NCI-H226 (cell line): ENCODE measurements at places on chromosomes 12 and 14.
A peak's percentile ranks its signal among the peaks of the same experiment; 100 is the strongest.

DNA sequence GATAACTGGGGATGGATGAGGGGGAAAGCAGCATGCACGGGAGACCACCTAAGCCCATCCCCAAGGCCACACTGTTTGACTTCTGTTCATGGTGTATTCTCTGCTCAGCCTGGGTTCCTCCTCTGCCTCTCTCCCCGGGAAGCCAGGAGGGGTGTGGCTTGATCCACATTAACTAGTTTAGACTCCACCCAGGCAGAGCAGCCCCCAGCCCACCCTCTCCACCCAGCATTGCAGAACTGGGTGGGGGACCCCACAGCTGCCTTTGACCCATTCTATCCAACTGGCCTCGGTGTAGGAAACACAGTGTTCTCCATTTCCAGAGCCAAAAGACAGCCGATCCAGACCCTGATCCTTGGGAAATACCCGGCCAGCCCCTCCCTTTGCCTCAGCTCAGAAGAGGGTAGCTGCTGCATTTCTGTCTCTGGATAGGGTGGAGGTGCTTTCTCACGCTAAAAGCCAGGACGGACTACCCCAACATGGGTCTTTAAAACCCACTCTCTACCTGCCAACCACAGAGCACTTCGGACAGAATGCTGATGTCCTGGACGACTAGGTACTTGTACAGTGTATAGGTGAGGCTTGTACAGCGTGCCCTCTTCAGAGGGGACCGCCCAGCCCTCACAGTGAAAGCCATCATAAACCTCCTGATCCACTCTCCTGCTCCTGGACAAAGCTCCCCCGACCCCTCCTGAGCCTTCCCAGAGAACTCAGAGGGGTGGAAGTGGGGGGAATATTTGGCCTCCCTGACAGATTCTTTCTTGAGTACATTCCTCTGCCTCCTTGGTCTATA, 9.4 kb downstream of the SPRYD3 start:
- no peak for DNase-seq

DNA sequence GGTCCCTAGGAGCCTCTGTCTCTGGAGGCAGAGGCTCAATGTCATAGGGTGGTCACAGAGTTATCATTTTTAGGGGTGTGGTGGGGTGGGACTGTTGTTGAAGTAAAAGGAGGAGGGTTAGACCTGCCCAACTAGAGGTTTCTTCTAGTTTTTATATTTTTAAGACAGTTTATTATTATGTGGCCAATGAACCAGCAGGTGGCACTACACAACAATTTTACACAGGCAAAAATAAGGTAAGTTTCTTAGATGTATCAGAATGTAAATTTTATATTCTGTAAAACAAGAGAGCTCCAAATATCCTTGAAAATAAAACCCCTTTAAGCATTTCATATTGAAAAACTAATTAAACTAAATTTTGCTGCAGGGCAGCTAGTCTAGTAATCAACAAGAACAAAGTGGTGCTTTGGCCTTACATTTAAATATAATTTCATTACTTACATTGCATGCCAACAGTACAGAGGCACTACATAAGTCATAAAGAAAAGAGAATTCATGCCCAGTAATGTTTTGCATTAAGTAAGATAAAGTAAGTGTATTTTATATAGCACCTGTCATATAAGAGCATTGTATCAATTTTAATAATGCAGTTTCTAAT, 22.2 kb upstream of the OVCH1 start:
- peak; percentile 13 for DNase-seq

- no peak for DNase-seq
Measured at GRCh38 chr12:125228519-125229260, 163.5 kb downstream of the AACS start.

GRCh38 chr12:67752226-67752732, 103.7 kb downstream of the DYRK2 start:
- DNase-seq = peak; percentile 8

DNA sequence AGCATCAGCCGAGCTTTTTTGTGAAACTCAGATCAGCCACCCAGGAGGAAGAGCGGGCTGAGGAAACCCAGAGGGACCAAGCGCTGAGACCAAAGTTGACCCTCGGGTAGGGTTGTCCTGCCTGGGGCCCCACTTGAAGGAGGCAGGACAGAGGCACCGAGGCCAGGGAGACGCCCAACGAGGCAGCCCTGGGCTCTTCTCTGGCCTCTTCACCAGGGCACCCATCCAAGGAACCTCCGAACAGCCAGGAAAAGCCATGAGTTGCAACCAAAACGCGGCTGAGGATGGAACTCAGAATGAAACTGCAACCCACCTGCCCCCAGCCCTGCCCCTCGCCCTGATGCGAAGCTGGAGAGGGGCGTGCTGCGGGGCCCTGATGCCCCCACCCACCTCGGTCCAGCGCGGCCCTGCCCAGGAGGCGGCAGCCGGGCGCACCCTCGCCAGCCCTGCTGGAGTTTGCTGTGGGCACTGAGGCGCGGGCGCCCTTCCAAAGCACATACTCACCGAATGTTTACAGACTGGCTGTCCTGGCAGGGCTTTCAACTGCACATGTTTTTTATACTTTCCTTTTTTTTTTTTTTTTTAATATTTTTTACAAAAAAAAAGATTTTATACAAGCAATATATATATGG, 41.9 kb downstream of the JDP2 start:
- DNase-seq = no peak

DNA sequence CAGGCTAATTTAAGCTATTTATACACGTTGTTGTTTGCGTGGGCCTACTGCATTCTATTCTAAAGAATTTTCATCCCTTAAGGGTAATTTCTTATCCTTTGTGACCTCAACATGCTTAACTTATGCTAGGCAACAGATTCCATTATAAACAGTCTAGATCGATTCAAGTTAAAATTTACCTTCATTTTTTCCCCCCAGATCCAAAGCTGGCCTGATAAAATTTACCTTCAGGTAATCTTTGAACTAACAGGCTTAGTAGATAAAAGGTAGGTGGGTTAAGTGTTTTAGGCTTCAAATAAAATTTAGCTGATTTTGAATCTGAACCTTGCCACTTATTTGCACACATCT, 389 bp upstream of the CCNB1IP1 start:
- DNase-seq = no peak

DNA sequence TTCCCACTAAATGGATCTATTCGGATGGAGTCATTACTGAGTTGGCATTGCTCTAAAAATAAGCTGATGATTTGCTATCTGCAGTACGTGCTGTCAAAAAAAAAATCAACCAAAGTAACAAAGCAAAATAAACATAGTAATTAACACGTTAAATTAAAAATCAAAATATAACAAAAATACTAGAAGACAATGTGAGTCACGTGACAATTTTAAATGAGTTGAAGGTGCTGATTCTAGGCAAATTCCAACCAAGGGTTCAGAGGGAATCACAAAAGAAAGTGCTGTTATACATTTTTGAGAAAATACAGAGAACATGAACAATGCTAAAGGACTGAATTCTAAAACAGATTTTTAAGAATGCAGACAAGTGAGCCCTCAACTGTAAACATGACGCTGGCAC, 45.2 kb upstream of the IFNG-AS1 start:
- DNase-seq = no peak

- peak; percentile 8 for DNase-seq
Measured at GRCh38 chr14:74932401-74932901, 9.4 kb upstream of the RPS6KL1 start.

DNA sequence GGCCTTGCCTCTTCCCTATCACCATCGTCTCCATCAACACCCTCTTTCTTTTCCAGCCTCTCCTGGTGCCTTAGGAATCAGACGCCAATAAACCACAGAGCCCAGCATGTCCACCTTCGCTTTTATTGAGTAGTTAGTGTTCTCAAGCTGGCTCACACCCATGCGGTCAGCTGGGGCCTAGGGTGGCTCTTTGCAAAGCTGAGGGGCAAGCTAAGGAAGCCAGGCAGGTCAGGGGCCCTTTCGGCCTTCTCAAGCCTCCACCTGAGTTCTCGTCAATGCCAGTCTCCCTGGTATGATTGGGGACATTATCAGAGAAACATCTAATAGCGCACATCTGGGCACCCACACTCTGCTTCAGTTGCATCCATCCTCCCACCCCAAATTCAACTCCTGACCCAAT, 737 bp upstream of the TEX52 start:
- DNase-seq = no peak

DNA sequence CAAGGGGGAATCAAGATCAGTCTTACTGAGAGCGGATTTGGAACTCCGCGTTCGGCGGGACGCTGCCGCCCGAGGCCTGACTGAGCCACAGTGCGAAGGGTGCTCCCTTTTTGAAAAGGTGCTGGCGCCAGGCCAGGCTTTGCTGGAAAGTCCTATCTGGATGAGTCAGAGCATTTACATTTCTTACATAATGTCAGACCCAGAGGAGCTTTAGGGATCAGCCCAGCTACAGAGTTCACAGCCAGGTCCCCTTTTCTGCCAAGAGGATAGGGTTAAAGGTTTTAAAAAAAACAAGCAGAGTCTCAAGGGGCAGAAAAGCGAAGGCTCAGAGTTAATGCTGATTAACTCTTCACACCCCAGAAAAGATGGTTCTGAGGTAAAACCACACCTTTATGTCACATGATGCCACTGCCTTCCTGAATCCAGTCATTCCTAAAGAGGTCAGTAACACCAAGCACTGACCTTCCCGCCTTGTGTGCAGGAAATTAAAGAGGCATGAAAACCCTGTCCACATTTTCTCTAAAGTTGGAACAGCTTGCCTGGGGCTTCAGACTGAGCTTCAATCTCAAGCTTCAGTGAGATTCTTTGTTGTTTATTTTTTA, 11.7 kb upstream of the FBXL14 start:
- DNase-seq = no peak

- no peak for DNase-seq
Measured at GRCh38 chr12:25017336-25017735, 68.4 kb upstream of the BCAT1 start.

DNA sequence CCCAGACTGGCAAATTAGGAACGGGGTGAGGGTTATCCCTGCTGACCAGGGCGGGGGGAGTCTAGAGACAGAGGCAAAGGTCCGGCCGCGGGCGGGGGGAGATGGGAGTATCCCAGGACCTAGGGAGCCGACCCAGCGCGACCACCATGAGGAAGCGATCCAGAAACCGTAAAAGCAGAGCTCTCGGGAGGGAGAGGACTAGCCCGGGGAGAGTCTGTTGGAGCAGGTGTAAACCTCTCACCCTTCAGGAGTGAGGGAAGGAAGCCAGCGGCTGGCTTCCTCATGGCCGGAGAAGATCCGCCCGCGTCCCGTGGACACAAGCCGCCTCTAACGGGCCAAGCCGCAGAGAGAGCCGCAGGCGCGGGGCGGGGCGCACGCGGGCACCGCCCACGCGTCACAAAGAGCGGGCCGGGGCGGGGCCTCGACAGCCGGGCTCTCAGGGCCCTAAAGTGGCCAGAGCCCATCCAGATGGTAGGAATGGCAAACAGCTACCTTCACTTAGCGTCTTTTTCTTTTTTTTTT, at the start of gene ACRBP:
ACRBP (minus strand) TSS at position 350 of the 522 bp plus-strand sequence; CDS start at position 284, 66 bp downstream.
- DNase-seq = no peak

- no peak for DNase-seq
Measured at GRCh38 chr12:76111209-76111749, 26.8 kb upstream of the NAP1L1 start.

- no peak for DNase-seq
Measured at GRCh38 chr12:90808568-90808967, 146.4 kb downstream of the CCER1 start.

DNA sequence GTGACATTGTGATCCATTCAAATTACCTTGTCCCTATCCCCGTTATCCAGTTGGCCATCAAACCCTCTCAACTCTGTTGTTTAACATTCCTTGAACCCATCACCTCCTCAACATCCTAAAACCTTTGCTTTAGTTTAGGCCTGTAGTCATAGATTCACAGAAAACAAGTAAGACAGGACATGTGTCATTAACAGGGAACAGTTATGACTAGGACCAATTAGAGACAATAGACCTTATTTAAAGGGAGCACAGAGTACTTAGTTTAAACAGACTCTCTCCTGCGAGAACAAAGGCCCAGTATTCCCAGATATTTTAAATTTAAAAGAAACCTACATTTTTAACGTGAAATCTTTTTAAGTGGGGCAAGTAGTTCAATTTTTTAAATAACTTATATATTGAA, 20.0 kb upstream of the HELB start:
- DNase-seq = no peak

DNA sequence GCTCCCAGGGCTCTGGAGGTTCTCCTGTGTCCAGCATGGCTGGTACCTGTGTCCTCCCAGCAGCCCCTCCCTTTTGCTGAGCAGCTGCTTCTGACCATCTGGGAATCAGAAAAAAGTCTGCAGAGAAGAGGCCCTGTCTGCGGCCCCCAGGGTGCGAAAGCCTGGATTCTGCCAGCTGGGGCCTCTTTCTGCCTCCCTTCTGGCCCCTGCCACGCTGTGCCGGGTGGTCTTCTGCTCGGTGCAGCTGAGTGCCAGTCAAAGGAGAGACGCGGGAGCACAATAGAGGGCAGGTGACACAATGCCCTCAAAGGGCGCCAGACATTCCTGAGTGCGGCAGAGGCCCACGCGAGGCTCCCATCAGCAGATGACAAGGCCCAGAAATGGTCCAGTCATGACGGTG, 12.6 kb downstream of the BTBD6 start:
- DNase-seq = no peak

GRCh38 chr14:96271421-96271762, 15.4 kb downstream of the BDKRB1 start:
- DNase-seq = peak; percentile 47

DNA sequence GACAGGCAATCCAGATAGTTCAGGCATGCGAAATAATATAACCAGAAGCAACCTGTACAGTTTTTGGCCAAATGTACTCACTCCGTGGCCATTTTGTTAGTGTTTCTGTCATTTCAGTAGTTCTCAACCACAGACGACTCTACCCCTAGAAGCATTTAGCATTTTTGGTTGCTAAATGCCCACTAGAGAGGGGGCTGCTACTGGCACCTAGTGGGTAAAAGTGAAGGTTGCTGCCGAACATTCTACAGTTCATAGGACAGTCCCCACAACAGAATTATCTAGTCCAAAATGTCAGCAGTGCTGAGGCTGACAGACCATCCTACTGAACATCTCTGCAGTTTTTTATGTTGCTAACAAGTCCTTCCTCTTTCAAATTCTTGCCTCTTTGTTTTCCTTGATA, 107.4 kb downstream of the TSHR start:
- no peak for DNase-seq

- DNase-seq = peak; percentile 21
Measured at GRCh38 chr12:92718483-92718990, 15.7 kb downstream of the PLEKHG7 start.

GRCh38 chr14:24367514-24368211, at the start of gene NFATC4:
TSS of gene NFATC4 (plus strand) at chr14:24368184. CDS start at chr14:24368341, 157 bp downstream.
- DNase-seq = no peak

DNA sequence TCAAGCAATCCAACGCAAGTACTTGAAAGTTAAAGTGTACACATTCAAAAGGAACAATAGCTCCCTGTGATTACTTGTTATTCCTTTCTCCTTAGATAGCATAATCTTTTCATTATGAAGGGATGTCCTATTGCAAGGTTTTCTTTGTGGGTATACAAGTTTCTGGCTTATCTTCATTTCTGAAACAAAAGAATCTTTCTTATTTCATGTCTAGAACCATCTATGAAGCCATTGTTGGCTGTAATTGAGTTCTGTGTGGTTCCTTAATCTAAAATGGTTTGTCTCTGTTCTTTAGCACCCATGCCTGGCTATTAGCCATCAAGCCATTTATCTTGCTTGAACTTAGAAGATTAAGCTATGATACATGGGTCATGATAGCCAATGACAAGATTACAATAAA, 95.0 kb downstream of the VEZT start:
- DNase-seq = no peak
